Hematopoietic multipotent progenitor cell (in vitro differentiated cells): ENCODE measurements at places on chromosomes 7 and 10.

- DNase-seq, result no peak
Observed at GRCh38 chr10:125232841-125233240, 72.5 kb upstream of the CTBP2 start.

GRCh38 chr7:151254316-151254715, 5.8 kb upstream of the SMARCD3 start:
- DNase-seq, result no peak

- DNase-seq, result no peak
Observed at GRCh38 chr10:78260141-78260540, 226.5 kb downstream of the RPS24 start.

DNA sequence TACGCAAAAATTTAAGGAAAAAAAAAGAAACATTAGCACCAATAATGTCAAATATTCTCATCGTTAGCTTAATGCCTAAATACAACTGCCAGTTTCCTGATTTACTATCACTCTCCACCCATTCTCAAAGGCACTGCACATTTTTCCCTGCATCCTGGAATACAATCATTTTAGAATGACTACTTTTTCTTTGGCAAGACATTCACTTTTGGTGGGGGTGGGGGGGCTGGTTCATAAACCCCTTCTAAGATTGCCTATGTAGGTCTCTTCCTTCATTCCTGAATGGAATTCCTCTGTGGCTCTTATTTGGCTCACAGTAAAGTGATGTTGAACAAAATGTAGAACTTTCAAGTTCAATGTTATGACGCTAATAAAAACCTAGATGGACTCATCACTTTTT, 74.3 kb downstream of the RNLS start:
- DNase-seq, result no peak

DNA sequence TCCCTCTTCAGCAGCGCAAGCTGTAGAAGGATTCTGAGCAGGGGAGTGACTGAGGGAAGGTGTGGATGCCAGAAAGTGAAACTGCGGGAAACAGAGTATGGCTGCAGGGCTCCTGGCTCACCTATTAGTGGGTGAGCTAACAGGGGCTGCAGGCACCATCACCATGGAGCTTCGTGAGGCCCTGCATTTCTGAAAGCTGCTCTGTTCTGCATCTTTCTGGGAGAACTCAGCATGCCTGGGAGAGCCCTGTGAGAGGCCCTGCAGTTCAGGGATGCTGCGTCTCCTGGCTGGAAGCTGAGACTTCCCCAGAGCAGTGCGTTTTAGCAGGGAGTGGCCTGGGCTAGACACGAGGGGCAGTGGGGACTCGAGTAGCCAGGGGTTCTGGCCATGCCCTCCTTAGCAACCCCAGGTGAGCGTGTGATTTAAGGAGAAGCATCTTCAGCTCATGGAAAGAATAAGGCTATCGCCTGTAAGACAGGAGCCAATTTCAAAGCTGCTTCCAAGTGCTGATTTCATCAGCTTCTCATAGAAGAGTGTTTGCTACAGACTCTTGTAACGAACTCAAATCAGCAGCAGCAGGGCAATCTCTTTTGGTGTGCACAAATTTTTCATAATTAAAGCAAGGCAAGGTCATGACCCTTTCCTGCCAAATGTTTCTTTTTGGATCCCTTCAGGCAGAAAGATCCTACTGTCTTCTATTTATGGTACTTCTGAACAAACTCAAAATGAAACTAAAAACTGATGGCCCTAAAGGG, 293.6 kb upstream of the ZNF32 start:
- DNase-seq, result no peak

DNA sequence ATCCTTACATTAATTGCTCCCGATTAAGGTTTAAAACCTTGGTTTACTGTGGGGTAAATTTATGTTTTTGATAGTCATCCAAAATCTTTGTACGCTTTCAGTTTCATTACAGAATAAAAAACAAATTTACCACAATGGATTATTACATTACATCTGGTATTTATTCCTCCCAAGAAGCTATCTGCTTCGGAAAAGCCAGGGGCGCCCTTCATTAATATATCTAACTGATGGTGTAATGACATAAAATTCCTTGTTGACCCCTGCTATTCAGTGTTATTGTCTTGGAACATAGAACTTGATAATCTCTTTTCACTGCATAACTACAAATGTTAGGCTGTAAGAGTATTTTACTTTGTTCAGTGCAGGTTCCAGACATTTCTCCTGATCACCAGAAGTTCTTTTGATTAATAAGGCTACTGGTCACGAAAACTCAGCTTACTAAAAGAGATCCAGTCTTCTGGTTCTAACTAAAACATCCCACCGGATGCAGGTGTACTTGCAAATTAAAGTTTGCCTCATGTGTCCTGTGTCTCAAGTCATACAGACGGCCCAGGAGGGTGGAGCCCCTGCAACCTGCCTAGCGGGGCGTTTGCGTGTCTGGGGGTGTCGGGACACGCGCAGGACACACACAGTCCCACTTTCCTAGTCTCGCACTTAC, 581 bp upstream of the GLCCI1 start:
- DNase-seq, result no peak

GRCh38 chr7:113730309-113730955, 188.4 kb downstream of the PPP1R3A start:
- no peak for DNase-seq

DNA sequence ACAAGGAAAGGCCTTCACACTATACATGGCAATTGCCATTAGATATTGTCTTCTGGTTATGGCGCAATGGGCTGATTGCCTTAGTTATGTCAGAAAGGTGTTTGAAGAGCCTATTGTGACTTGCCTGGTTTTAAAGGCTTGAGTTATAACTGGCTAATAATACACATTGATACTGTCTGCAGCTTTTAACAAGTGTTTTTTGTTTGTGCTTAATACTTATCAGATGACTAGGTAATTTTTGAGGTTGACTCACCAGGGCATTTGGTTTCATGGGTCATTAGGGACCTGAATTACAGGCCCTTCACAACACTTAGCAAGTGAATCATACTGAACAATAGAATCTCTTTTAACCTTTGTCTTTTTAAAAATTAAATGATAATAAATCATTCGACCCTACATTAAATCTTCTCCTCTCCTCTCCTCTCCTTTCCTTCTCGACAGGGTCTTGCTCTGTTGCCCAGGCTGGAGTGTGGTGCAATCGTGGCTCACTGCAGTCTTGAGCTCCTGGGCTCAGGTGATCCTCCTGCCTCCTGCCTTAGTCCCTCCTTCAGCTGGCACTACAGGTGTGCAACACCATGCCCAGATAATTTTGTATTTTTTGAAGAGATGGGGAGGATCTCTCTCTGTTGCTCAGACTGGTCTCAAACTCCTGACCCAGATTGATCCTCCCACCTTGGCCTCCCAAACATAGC, 196.3 kb downstream of the JCAD start:
- DNase-seq, result no peak

DNA sequence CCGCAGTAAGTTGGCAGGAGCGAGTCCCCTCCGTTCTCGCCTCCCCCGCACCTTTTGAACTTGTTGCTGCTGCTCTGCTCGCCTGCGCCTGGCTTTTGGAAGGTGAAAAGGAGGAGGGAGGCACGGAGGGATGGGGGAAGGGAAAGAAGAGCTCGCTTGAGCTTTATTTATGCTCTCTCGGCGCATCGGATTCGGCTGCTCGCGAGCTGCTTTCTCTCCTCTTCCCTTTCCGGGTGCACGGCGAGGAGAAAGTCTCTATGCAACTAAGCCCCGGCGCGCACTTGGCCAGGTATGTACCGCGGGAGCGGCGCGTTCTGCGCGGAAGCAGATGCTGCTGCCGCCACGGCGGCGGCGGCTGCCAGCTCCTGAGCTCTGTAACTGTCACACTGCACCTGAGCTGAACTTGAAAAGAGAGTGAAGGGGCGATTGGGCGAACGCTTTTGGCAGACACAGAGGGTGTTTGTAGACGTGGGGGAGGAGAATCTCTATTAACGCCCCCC, 551 bp downstream of the KCND2 start:
- peak; percentile 9 for DNase-seq

- DNase-seq, result no peak
Observed at GRCh38 chr7:134782121-134782623, 2.7 kb downstream of the CALD1 start.

DNA sequence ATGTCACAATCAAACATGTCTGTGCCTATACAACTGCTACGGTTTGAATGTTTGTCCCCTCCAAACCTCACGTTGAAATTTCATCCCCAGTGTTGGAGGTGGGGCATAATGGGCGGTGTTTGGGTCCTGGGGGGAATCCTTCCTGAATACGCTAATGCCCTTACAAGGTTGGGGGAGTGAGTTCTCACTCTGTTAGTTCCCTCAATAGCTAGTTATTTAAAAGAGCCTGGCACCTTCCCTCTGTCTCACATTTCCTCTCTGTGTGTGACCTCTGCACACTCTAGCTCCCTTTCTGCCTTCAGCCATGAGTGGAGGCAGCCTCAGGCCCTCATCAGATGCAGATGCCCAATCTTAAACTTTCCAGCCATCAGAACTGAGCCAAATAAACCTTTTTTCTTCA, 129.5 kb downstream of the GRM8 start:
- DNase-seq, result no peak

- no peak for DNase-seq
Observed at GRCh38 chr10:1115607-1115955, 59.4 kb downstream of the WDR37 start.

- no peak for DNase-seq
Observed at GRCh38 chr10:130221456-130222375, 85.5 kb downstream of the GLRX3 start.

DNA sequence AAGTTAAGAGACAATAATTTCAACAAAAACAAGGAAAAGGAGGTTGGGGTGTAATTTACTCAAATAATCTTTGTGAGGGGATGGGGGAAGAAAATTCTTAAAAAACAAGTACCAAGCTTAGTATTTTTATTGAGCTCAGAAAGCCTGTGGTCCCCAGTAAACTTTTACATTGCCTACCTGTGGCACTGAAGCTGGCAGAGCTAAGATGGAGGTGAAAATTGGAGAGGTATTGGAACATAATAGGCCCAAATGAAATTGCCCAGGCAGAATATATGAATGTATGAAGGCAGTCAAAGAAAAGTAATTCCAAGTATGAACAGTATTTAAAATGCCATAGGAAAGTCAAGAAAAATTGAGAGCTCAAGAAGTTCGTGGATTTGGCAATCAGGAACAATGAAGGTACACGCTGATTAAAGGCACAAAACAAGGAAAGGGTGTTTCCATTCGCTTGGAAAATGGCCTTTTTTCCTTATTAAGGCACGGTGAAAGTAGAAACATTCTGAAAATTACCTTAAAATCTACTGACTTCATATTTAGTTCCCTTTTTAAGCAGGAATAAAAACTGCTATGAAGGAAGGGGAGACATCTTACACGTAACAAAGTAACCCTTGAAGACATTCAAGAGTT, 3.4 kb upstream of the KMT2E start:
- no peak for DNase-seq

DNA sequence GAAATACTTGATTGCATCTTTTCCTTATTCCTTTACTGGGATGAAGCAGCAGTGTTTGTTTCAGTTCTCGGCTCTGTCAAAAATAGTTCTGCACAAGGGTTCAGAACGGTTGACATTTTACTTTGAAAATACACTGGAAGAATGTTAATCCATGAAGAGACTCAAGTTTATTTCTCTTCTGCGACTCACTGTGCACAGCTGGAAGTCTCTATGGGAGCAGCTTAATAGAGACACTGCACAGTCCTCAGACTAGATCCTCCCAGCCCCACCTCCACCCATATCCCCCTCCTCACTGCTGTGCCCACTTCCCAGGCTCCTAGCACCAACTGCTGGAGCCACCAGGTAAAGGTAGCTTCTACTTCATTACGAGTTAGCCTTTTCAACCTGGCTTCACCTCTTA, 517.8 kb downstream of the GRID1 start:
- no peak for DNase-seq

GRCh38 chr10:94219829-94220228, 142.9 kb downstream of the NOC3L start:
- DNase-seq, result no peak

GRCh38 chr10:48205918-48206317, 68.6 kb downstream of the FRMPD2 start:
- DNase-seq, result no peak

GRCh38 chr10:131667047-131667446, 233.8 kb upstream of the PPP2R2D start:
- no peak for DNase-seq

GRCh38 chr7:1127001-1127400, 33.0 kb downstream of the ZFAND2A start:
- no peak for DNase-seq

- no peak for DNase-seq
Observed at GRCh38 chr10:131745591-131745990, 155.2 kb upstream of the PPP2R2D start.

DNA sequence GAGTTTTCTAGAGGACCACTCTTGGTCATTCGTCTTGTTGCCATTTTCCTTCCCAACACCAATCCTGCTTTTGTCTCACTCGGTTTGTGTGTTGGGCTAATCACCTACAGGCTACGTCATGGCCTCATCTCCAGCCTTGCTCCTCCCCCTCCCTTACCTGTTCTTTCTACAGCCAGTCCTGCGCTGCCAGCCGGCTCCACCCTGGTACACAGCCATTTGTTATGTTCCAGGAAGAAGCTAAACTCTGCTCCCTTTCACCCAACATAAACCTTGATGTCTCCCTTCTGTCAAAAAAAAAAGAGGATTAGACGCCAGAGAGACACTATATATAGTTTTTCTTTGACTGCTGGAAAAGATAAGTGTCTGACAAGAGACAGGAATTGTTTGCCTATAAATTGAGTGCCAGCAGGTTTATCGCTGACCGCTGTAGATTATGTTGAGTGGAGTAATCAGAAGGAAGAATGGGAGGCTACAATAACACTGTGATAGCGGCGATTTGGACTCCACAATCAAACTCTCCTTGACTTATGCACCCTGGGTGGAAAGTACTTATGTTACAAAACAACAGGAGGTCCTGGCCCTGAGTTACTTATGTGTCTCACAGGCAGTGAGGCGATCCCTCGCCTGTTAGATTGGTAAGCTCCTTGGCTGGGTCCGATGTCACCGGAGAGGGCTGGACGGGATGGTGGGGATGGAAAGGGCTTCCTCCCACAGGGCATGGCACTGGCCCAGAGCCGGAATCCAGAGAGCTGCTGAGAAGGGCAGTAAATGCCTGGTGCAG, 171.3 kb upstream of the BMPER start:
- no peak for DNase-seq

- DNase-seq, result no peak
Observed at GRCh38 chr7:122674502-122674901, 24.4 kb downstream of the RNF133 start.

DNA sequence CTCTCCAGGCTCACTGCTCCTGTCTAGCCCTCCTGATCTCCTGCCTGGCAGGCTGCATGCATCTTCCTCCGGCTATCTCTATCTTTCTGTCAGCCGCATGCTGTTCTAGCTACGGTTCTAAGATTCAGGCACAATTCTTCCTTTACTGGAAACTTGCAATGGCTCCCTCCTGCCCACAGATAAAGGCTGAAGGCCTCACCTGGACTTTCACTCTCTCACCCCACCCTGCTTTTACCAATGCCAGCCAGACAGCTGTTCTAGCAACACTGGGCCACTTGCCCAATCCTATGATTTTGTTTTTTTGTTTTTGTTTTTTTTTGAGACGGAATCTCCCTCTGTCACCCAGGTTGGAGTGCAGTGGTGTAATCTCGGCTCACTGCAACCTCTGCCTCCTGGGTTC, 38.3 kb downstream of the BEND7 start:
- DNase-seq, result no peak

- DNase-seq, result peak; percentile 67
Observed at GRCh38 chr7:77940647-77941046, 142.1 kb downstream of the PHTF2 start.
